AG04450 (cell line): ENCODE measurements at places on chromosomes 1 and 21.

DNA sequence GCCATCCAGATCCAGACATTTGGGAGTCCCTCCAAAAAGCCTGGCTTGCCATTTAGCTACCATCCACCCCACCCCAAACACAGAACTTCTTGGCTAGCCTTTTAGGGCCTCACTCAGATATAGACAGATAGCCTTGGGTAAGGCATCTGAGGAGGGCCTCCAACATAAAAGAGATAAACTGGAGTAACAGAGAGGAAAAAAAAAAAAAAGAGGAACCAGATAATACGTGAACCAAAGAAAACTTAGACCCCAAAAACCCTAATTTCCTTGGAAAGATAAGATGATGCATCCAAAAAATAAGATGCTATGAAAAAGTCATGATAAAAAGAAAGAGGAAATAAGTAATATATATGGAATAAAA is 19.8 kb upstream of the LSS start:
- no peak for DNase-seq

DNA sequence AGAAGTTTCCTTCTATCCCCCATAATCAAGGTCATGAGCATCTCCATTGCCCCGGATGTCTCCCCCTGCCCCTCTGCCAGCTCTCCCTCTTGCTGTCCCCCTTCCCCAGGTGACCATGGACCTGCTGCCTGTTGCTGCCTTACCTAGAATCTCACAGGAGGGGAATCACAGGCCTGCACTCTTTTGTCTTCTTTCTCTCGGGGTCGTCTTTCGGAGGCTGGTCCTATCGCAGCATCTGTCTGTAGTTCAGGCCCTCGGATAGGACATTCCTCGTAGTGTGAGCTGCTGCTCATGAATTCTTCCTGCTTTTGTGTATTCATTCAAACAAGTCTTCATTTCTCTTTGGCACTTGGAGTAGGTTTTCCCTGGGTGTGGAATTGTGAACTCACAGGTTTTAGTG is 39.9 kb upstream of the ACTRT2 start:
- DNase-seq, result no peak

GRCh38 chr1:116288201-116288598 is 84.8 kb upstream of the ATP1A1 start:
- DNase-seq, result no peak

- DNase-seq, result no peak
Measured at GRCh38 chr1:235960809-235961208, 94.1 kb upstream of the LYST start.

- DNase-seq, result no peak
Measured at GRCh38 chr1:162250004-162250730, 126.5 kb downstream of the SPATA46 start.

DNA sequence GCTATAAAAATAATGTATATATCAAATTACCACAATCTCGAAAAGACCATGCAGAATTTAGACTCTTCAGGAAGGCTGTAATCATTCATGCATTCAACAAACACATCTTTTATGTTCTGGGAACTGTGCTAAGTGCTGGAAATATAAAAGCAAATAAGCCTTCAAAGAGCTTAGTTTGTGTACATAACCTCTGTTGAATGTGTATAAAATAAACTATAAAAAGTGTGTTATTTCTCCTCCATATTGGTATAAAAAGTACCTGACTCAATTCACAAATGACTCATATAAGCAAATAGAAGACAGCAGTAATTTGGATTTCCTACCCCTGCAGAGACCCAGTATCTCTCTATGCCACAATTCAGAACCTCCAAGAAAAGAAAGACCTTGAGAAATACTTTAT is 36.8 kb downstream of the RAB3GAP2 start:
- DNase-seq, result no peak

- DNase-seq, result no peak
Measured at GRCh38 chr1:225731491-225731890, 46.1 kb upstream of the SRP9 start.

- DNase-seq, result no peak
Measured at GRCh38 chr1:150928286-150928685, 2.1 kb downstream of the SETDB1 start.

DNA sequence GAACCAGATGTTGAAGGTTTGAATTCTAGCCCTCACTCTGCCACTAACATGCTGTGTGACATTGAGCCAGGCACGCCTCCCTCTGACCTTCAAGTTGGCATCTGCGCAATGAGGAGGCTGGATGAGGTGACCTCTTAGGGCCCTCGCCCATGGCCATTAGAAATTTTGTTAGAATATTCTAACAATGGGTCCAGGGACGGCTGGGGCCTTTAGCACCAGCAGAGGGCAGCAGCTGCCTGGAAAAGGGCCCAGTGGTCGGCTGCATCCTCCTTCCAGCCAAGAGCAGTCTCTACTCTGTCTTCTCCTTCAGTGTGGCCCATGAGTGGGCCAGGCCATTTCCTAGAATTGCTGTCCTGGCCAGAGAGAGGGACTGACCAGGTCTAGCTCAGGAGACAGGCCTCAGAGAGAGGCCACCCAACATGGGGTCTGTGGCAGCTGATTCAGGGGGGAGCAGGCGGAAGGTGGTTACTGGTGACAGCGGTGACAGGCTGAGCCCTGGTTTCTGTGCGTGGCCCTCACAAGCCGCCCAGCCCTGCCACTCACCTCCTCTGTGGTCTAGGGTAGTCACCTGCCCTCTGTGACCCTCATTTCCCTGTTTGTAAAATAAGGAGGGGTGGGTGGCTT is 101.3 kb upstream of the ACTL8 start:
- peak; percentile 18 for DNase-seq

DNA sequence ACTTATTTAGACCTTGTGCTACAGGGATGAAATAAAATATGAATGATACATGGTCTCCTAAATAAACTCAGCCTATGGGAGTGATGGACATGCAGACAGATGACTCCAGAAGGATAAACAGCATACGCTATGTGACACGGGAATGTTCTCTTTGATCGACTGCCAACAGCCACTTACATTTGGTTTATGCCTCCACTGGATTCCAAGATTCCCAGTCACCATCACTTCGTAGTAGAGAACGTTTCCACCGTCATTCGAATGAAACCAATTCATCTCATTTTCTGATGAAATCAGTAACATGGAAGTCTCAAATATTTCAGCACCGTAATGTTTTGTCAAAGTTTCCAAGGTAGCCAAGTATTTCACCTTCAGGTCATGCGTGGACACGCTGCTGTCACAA is 99.7 kb downstream of the JAK1 start:
- DNase-seq, result no peak

- no peak for DNase-seq
Measured at GRCh38 chr21:39345440-39345839, 3.4 kb downstream of the HMGN1 start.

DNA sequence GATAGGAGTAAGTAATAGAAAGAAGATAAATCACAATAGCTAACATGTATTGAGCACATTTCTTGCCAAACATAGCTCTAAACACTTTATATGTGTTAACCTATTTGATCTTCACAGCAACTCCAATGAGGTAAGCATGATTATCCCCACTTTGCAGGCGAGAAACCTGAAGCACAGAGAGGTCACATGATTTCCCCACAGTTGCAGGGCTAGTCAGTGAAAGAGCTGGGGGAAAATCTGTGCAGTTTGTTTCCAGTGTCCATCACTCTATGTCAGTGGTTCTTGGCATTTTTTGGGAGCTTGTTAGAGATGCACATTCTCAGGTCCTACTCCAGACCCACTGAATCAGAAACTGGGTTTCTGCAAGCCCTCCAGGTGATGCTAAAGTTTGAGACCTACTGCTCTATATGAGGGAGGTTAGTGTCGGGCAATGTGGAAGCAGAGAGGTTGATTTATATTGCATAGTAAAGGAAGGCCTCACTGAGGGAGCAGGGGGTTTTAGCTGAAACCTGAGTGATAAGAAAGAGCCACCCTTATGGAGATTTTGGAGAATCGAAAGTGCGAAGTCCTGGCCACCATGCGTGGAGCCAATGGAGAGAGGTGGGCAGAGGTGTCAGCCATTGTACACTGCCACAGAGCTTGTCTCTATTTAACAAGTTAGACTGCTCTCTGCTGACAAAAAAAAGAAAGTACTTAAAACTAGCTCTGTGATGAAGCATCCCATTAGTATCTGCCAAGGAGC is 20.9 kb downstream of the MCOLN3 start:
- no peak for DNase-seq

DNA sequence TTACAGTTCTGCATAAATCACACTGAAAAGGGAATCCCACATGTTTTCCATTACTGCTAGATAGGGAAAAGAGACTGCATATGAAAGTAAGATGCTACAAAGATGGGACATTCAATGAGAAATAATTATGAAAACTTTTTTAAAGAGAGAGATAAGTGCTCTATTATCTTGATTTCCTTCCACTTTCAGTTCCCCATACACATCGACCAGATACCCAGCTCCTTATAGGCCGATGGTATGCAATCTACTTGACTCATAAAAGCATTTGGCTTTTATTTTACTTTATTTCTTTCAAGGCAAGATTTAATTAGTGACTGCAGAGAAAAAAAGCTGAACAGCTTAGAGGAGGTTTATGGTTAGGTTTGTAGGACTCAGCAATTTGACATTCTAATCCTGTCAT is 13.1 kb downstream of the BRINP2 start:
- no peak for DNase-seq

GRCh38 chr1:223456747-223457146 is 63.5 kb downstream of the CCDC185 start:
- no peak for DNase-seq

- DNase-seq, result no peak
Measured at GRCh38 chr1:64516301-64516700, 46.4 kb downstream of the CACHD1 start.

DNA sequence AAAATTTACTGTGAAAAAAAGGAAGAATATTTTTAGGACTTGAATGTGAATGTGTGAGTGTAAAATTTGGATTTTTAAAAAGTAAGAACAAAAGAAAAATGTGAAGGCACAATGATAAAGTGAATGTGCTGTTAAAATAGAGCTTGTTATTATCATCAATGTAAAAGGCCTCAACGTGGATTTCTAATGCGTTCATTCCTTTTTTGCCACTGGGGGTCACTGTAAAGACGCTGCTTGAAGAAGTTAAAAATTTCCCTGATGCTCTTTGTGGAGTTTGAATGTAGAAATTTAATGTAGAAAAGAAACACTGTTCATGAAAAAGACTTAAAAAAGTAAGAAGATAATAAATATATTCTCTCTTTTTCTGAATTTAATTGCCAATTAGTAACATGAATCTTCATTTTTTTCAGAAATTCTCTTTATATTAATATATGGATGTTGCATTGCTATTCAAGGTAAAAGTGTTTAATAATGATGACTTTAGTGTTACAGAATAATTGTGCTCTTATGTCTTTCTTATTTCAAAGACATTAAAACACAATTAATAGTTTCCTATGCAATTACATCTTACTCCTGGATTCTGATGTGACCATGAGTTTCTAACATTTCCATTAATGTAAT is 161.5 kb downstream of the DNM3 start:
- DNase-seq, result peak; percentile 43

- DNase-seq, result no peak
Measured at GRCh38 chr1:104932949-104933679, 1183.4 kb downstream of the AMY1C start.

DNA sequence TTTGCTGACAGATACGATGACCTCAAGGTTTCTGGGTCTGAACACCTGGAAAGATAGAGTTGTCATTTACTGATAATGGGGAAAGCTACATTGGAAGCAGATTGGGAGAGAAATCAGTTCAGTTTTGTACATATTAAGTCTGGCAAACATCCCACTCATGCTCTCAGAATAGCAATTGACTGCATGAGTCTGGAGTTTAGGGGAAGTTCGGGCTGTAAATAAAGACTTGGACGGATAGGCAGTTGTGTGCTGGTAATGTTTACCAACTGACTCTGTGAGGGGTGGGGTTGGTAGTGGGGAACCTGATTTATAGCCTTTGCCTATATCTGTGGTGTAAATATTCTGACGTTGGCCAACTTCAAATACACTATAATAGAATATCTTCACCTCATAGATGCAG is 4.0 kb downstream of the H6PD start:
- DNase-seq, result no peak

DNA sequence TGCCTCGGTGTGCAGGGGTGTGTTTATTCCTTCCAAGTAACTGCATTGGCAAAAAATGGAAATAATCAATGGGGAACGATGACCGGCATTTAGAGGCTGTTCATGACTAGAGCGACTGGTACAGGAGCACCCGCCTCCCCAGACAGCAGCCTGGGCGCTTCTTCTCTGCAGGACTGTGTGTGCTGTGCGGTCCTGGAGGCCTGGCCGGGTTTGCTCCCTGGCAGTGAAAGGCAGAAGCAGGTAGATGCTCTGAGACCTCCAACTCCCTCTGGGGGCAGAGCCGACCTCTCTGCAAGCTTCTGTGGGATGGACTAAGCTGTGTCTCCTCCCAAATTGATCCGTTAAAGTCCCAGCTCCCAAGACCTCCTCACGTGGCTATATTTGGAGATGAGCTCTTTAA is 59.2 kb upstream of the ACTRT2 start:
- DNase-seq, result no peak

DNA sequence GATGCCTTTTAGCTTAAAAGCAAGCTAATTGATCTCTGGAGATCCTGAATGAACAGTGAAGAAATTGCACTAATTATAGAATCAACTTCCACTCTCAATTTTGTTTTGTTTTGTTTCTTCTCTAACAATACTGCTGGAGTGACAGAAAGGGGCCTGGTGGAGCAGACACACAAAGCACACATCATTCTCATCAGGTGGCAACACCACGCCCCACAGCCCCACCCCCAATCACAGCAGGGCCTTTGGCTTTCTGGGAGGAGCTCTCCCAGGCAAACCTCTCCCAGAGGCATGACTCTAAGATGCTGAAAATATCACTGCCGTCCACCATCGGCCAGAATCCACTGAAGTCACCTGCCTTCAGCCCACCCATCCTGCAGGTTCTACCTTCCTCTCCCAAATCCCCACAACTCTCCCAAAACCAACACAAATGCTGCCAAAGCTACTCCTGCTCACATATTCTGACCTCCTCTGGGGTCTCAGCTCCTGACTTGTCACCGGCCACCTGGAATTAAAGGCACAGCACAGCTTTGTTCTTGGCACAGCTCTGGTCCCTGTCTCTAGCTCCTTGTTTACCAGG is 120.7 kb downstream of the GRIK3 start:
- DNase-seq, result no peak

DNA sequence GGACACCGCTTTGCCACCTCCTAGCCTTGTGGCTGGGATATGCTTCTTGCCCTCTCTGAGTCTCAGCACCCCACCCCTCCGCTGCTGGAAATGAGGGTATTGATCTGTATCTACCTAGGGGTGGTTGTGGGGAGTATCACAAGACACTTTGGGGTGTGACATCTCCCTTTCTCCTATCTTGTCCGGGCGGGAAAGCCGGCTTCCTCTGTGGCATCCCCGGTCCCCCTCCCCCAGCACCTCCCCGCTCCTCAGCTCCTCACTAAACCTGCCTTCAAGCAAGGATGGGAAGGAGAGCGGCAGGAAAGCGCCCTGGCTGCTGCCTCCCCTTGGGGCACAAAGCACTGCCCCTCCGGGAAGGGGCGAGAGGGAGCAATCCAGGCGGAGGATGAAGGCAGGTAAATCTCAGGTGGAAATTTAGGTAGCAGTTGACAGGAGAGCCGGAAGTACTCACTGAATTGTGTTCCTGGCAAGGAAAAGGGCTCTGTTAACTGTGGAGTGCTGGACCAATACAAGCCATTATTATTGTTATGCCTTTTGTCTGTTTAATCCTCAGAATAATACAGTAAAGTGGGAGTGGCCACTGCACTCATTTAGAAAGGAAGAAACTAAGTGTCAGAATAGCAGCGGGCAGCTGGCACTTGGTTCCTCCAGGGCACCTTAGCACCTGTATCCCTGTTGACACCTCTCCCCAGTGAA is 49.0 kb upstream of the LRP8 start:
- no peak for DNase-seq
